ENCODE measurements at places on chromosomes 2 and 18.

DNA sequence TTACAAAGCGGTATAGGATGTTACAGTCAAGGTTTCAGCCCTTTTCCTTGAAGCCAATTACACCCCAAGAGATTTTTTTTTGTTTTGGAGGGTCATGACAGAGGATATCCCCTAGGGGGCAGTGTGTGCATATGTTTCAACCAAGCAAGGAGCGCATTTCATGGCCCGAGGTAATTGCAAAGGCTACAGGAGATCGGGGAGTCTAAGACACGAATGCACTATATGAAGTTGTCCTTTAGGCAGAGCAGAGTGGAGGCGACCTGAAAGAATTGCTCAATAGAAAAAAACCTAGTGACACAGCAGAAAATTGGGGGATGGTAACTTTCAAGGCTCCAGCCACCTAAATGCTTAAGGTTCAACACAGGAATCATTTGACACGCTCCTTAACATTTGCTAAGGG is 219.8 kb upstream of the PARD3B start:
- ATAC-seq = peak; percentile 91

- ATAC-seq = no peak
Observed at GRCh38 chr2:72527424-72527823, 298.4 kb downstream of the EXOC6B start.

GRCh38 chr18:28041366-28041765 is 135.6 kb downstream of the CDH2 start:
- ATAC-seq = peak; percentile 68

DNA sequence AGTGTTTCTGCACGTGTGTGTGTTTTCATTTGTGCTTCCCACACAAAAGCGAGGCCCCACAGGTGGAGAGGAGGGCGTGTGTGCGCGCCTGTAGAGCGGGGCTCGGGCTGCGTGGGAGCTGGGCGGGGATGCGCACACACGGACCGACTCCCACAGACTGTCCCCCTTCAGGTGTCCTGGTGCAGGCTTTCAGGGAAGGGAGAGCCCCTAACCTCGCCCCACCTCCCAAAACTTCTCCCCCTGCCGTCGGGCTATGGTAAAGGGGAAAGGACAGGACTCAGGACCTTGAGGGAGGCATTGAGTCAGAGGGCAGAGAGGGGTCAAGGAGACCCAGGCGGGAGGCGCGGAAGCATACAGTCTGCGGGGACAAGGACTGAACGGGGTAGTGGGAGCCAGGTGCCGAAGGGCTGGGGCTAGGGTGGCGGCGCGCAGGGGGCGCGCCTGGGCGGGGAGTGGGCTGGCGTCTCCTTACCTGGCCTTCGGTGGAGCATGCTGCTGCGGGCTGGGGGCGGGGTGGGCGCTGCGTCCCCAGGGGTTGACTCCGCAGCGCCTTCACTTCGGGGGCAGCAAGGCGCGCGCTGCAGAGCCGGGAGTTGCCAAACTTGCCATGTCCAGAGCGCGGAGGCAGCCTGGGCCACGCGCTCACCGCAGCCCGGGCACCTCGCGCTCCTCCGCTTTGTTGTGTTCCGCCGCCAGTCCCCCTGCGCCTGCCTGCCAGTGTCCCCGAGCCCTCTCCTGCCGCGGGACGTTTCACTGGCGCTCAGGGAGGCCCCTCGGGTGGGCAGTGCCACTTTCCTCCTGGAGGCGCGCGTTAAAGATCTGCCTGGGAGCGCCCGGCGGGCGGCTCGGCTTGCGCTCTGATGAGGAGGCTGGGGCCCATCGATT is 302.0 kb downstream of the NCKAP5 start:
- peak; percentile 45 for ATAC-seq

GRCh38 chr2:180787330-180787729 is 193.1 kb upstream of the UBE2E3 start:
- no peak for ATAC-seq

DNA sequence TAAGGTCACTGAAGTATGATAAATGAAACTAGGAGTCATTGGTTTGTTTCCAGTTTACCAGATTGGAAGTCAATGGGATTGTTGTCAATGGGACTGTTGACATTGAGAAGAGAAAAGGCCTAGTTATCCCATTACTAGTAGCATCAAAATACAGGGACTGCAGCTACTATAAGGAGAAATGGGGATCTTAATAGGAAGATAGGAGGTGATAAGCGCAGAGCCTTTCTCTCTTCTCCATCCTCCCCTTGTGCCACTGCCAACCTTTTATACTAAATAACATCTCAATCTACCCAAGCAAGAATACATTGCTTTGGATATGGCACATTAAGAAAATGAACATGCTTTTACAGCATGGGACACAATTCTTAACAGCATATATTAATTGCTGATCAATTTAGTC is 10.5 kb upstream of the BBS5 start:
- ATAC-seq = no peak

- peak; percentile 6 for ATAC-seq
Observed at GRCh38 chr18:58178511-58178910, 134.5 kb downstream of the NEDD4L start.

- ATAC-seq = no peak
Observed at GRCh38 chr2:71500426-71501079, 47.2 kb downstream of the DYSF start.

DNA sequence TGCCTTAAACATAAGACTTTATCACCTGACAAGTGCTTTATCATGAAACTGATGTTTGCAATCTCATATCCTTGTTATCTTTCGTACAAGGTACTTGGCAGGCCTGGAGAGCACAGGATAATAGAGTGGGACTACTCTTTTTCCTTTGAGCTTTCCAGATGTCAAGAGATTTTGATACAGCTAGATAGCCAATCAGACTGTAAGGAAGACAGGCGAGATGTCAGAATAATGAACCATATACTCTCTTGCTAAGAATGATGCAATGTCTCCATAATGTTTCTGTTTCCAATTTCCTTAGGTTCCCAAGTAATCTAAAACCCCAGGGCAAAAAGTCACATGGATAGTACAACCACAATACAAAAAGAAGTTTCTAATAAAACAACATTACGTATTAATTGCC is 313.1 kb downstream of the PDE11A start:
- ATAC-seq = no peak

- no peak for ATAC-seq
Observed at GRCh38 chr2:217939629-217940245, 63.1 kb downstream of the TNS1 start.

DNA sequence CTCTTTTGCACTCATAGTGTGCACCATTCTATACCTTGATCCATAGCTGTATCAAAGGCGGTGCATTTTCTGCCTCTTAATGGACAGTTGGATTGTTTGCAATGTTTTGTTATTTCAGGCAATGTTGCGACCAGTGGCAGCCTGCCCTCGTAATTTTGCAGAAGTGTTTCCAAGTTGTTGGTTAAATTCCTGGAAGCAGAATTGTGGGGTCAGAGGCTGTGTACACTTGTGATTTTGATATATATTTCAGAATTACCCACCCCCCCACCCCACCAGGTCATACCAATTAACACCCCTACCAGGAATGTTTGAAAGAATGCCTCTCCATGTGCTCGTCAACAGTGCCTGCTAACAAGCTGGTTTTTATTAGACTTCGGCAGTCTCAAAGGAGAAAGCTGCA is 32.4 kb upstream of the IL1R1 start:
- ATAC-seq = no peak

GRCh38 chr2:72695676-72696075 is 130.2 kb downstream of the EXOC6B start:
- ATAC-seq = no peak

DNA sequence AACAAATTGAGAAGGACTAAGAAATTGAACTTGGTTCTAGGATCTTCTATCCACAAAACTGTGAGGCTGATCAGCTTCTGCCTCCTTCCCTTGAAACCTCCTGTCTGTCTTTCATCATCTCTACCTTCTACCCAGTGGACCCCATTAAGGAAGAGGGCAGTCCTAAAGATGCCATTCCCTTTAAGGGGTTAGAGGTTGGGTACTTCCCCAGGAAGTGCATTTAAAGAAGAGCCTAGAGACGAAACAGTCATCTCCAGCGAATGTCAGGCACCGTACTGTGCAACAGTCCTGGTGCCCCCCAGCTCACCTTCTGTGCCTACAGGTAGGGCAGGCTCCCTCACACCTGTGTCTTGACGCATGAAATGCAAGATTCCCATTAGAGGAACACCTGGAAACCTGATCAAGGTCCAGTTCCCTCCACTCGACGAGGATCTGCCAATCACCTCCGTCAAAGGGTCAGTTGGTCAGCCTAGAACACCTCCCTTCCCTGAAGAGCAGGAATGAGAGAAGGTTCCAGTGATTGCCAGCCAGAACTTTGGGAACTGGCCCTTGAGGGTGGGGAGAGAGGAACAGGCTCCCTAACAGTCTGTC is 20.9 kb downstream of the LOXHD1 start:
- ATAC-seq = no peak

GRCh38 chr2:44999540-44999939 is 9.7 kb downstream of the SIX2 start:
- ATAC-seq = no peak

DNA sequence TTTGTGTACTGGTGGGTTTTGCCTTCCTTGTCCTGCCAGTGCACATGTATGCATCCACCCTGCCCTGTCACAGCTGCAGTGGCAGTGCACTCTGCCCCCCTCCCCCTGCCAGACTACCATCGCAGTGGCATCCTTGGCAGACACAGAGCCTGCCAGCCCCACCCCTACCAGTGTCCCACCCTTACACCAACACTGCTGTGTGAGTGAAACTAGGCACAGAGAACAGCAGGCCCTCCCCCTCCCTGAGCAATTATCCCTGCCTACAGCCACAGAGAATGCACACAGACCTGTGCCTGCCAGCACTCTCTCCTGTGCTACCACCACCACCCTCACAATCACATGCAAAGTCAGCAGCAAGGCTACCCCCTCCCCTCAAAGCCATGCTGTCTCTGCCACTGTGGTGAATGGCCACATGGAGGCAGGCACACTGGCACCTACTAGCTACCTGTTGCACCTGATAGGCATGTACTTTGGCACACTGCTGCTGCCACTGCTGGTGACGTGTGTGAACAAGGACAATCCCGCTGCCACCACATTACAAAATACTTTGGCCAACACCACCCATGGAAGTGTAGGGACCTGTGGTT is 239.8 kb downstream of the CALCRL start:
- ATAC-seq = no peak

DNA sequence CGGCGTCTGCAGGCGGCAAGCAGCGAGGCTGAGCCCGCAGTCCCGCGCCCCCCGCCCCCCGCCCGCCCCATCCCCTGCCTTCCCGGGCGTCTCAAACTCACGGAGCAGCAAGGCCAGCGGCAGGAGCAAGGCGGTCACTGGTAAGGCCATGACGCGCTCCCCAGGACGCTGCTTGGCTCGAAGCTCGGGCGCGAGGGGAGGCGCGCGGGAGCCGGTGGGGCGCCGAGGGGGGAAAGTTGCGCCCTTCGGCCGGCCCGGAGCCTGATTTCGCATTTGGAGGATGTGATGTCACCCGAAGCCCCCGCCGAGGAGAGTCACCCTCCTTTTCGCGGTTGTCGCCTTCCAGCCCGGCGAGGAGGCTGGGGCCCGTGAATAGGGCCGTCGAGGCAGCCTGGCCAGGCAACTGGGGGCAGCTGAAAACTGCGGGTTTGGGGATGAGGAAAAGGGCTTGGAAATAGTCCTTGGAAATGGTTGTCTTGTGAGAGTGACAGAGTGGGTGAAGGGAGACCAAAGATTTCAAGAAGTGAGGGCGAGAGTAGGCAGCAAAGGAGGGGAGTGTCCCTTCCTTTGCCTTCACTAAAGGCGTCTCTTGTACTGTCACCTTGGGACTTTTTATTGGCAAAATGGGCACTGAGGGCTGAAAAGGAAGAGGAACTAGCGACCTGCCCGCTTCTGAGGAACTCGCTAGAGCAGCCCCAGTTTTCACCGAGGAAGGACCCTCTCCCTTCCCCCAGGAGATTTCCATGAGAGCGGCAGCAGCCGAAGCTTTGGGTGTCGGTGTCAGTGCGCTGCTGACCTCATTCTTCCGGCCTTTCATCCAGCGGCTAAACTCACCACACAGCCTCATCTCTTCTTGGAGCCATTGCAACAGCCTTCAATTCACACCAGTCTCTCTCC is at the start of gene CD8A:
CD8A (minus strand) TSS at position 238 of the 897 bp plus-strand sequence; CDS start at position 150, 88 bp downstream.
- ATAC-seq = peak; percentile 42

- ATAC-seq = peak; percentile 75
Observed at GRCh38 chr2:217279556-217279955, 419.7 kb upstream of the TNP1 start.

GRCh38 chr18:34871435-34871834 is 161.3 kb downstream of the DTNA start:
- ATAC-seq = no peak

DNA sequence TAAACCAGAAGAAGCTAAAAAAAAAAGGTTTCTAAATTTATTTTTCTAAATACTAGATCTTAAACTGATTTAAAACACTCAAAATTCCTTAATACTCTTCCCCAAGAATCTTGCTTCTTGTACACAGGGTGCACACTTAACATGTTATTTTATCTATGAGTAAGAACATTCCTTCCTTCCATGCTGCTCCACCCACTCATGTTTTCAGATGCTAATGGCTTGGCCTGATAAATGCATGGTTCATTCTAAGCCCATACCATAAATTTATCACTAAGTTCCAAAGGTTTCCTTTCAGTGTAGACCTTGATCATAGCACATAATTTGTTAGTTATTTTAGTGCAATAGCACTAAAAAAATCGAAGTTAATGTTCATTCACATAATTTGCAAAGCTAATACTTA is 8.1 kb downstream of the FBXO48 start:
- no peak for ATAC-seq

DNA sequence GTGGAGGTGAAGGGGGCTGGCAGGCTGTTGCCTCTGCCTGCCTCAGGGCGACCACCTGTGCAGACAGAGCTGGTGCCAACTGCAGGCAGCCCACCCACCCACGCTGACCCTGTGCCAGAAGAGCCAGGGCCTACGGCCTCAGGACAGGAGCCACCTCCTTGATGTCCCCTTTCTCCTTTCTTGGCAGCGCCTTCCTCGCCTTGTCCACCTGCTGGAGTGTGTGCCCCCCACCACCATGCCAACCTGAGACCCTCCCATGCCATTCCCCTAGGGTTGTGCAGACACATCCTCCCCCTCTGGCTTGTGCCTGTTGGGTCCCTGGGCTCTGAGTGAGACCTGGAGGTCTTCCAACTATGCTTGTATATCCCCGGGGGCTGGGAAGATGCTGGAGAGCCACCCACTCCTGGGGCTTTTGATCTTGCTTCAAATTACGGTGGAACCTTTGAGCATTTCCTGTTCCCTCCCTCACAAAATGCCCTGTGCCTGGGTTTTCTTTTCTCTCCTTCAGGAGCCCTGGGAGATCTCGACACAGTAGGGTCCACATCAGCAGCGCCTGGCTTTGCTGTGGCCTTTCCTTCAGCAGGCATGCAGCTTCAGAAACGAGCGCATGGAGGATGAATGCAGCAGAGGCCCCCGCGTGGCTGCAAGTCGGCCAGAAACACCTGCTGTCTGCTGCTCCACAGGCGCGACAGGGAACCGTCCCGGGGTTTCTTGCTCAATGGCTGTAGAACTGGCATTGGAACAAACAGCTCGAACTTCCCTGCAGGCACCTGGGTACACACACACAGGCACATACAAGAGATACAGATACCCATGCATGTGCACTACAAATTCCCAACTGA is 65.9 kb upstream of the SH3RF3 start:
- ATAC-seq = no peak

GRCh38 chr18:34077599-34077998 is 147.1 kb downstream of the NOL4 start:
- ATAC-seq = no peak
